ENCODE measurements at places on chromosomes 5 and 9. TPM values are rescaled to one million over a fixed set of nuclear protein-coding genes. Genes with fewer than 3 reads are reported as not detected.

KIF3A gene
- total RNA-seq = 7.5 TPM

PCDHGA6 gene
- 7.2 TPM for total RNA-seq

IFNA16 gene
- total RNA-seq = not detected

LOX gene
- total RNA-seq = 41.8 TPM

CDH9 gene
- not detected for total RNA-seq

CARD9 gene
- total RNA-seq = 0.65 TPM

TNPO1 gene
- 478 TPM for total RNA-seq

PSIP1 gene
- total RNA-seq = 52.9 TPM

OBP2B gene
- total RNA-seq = not detected
